GOT3 (cell line): ENCODE measurements at places on chromosomes 6 and 20.

GRCh38 chr6:47631269-47631772 lies 67.1 kb upstream of the ADGRF4 start:
- DNase-seq = no peak

DNA sequence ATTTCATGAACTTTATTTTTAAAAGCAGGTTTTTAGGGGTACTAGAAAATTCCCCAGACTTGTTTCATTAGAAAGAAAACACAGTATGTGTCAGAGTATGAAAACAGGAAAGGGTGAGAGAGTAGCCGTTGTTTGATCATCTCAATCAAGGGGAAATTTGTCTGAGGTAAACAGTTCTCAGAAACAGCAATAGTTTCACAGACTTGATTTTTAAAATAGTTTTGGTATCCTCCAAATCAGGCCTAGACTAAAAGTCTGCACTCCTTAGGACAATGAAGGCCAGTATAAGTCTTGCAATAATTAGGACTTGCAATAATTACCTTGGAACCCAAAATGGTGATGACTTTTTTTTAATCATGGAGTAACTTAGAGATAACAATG lies 176.6 kb upstream of the TAB2 start:
- no peak for DNase-seq

DNA sequence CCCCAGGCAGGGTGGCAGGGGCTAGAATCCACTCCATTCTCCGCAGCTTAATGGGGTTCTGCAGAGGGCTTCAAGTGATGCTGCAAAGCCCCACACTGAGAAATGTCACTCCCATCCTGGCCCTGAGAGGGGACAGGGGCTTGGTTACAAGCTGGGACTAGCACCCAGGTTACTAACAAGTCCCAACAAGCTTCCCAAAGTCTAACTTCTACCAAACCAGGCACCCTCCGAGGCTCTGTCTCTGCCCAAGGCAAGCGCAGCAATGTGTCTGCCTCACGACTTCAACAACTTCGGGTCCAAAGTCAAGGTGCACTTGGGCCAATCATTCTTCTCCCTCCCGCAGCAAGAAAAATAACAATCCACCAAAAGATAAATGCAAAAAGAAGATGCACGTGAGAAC lies 45.6 kb downstream of the NFATC2 start:
- no peak for DNase-seq

DNA sequence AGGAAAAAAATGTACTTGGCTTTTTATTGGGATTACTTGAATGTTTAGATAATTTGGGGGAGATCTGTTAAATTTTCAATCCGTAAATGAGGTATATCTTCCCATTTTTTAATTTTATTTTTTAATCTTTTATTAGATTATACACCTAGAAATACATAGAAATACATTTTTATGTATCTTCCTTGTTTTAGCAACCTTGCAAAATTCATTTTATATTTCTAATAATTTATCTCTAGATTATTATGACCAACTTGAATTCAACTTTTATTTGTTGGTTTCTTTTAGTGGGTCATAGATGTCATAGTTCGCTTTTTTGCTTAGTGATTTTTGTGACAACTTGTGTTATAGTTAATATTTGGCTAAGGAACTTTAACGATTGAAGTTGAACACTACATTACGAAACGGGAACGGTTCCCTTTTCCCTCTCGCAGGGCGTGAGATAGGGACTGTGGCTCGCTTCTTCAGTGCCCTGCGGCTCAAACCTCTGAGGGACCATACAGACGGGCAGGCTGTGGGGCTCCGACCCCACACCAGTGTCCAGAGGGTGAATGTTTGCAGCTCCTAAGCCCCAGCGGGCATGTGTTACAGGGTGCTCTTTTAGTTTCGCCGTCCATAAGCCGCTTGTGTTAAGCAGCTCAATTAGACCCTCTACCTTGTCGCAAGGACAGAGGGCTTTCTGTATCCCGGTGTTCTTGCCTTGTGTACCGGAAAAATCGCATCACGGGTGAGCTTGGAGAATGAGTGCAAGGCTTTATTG lies 53.8 kb downstream of the PRND start:
- DNase-seq = no peak

DNA sequence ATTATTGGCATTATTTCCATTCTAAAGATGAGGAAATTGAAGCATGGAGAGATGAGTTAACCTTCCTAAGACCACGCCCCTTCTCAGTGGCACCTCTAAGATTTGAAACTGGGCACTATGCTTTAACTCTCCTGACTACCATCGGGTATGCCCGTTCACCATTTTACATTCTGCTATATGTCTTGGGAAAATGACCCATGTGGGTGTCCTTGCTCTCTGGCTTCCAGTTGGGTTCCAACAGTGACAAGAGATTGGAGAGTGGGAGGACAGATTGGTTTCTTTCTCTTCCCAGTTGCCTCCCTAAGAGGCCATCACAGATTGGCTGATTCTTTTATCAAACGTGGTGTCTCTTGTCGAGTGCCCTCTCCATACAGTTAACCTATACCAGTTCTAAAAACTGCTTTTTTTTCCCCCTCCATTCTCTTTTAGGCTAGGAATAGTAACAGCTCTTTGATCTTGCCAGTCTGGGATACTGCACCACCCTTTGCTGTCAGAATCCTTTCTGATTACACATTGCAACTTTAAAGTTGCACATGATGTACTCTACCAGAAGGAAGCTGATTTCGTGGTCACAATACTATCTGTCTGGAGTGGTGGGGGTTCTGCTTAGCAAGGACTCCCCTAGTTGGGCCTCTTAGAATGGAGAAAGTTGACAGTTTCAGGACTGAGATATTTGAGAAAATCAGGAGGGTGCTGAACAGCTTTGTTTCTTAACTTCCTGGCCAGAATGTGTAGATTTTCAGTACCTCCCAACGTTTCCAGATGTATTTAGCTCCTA lies 88.0 kb upstream of the ELOVL5 start:
- DNase-seq = no peak

- no peak for DNase-seq
These were observed 9.9 kb downstream of the ECI2 start for GRCh38 chr6:4125500-4125899.

DNA sequence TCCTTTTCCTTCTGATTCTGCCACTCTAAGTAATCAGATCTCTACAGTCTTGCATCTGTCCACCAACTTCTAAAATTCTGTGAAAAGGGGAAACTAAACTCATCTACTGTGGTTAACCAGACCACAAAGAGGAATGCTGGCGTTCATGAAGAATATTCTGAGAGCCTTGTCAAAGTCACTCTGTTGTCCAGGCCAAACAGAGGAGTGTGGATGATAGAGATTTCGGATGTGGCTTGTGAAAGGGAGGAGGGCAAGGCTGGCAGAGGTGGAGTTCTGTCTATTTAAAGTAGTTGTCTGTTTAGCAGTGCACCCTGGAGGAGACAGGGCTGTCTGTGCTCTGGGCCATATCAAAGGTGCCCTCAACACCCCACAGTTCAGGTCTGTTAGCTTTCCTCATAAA lies 33.9 kb downstream of the CCN2 start:
- no peak for DNase-seq

- DNase-seq = no peak
These were observed 32.1 kb upstream of the TGM2 start for GRCh38 chr20:38197217-38197616.

DNA sequence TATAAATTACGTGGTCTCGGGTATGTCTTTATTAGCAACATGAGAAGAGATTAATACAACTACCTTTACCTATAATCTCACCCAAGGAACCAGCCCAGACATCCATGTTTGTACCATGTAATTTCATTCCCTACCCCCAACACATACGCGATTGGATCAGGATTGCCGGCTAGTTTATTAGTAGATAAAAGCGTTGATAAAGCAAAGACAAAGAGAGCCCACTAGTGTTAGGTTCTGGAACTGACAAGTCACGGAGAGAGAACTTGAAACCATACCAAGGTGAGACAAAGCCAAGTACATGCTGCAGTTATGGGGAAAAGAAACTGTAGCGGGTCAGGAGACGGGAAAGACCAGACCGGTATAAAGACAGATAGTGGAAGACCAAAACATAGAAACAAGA lies 37.4 kb upstream of the FAM135A start:
- no peak for DNase-seq

DNA sequence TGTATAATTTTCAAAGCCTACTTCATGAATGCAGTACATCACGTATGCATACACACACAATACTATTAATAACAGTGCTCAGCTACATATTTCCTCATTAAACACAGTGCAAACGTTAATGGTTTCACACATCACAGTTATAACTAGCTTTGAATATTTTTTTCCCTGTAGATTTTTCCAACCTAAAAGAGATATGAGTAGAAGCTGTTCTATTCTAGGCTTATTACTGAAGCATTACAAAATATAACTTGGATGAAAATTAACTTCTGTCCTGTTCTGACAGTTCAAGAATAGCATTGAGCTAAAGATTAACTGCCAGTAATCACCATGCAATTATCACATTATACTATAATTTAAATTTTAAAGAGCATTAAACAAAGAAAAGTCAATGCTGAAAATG lies 6.2 kb downstream of the LMBRD1 start:
- DNase-seq = no peak

- no peak for DNase-seq
These were observed 8.8 kb downstream of the GNL1 start for GRCh38 chr6:30547454-30547853.

DNA sequence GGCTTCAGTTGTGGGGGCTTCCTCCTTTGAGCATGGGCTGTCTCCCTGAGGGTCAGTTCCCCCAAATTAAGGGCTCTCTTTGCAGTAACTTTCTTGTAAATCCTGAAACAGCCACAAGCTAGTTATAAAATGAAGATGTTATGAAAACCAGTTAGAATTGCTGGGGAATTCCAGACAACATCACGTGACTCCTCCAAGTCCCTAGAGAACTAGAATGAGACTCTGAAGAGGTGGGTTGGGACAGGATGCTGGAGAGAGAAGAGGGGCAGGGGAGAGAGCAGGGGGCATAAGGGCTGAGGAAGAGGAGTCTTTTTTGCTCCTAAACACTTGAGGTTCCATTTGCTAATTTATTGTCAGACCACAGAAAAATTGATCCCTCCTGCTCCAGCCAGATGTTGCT lies 380.3 kb downstream of the DHX35 start:
- no peak for DNase-seq

DNA sequence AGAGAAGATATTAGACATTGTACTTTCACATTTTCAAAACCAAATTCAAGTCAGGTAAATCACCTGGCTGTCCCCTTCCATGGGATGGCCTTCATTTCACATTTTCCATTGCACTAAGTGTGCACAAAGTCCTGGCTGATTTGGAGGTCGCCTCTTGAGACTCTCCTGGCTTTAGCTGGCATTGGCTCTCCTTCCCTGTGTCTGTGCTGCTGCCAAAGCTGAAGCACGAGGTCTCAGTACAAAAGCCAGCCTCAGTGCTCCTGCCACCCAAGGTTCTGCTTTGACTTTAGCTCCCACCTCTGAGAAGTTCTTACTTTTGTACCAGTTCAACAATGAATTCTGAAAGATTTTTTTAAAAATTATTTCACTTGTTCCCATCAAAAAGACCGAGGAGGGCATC lies 289.2 kb upstream of the CNR1 start:
- no peak for DNase-seq

DNA sequence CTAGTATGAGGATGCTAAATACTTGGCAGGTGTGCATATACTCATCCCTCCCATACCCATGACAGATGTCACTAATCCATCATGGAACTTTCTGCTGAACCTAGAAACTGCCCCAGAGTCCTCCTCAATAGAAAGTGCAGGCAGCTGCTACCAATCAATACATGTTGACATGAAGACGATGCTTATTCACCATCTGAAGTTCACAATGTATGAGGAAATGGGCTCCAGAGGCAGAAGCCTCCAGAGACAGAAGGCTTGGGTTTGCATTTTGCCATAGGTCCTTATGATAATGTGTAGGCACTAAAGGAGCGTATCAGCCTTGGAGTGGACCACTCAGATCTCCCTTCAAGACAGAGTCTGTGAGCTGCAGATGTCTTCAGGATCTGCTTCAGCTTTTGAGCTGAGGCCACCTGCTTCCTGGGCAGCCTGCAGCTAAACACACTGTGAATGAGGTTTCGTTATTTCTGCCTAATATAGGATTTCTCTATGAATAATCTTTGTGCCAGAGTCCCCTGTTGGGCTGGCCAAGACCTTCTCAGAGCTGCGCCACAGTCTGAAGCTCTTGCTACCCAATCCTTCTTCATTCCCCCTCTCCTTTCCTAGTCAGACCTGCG lies 7.5 kb upstream of the KIAA1755 start:
- no peak for DNase-seq

DNA sequence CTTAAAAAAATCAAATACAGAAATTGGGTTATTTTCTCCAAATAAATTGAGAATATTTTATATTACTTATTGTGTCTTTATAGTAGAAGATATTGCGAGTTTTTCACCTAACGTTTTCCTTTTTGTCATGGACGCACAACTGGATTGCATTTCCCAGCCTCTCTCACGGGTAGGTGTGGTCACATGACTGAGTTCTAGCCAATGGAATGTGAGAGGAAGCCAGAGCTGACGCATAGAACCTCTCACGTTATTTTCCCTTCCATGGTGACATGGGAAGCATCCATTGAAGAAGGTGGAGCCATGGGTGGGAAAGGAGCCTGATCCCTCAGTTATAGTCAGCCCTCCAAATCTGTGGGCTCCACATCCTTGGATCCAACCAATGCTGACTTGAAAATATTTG lies 155.9 kb upstream of the UST start:
- DNase-seq = no peak

DNA sequence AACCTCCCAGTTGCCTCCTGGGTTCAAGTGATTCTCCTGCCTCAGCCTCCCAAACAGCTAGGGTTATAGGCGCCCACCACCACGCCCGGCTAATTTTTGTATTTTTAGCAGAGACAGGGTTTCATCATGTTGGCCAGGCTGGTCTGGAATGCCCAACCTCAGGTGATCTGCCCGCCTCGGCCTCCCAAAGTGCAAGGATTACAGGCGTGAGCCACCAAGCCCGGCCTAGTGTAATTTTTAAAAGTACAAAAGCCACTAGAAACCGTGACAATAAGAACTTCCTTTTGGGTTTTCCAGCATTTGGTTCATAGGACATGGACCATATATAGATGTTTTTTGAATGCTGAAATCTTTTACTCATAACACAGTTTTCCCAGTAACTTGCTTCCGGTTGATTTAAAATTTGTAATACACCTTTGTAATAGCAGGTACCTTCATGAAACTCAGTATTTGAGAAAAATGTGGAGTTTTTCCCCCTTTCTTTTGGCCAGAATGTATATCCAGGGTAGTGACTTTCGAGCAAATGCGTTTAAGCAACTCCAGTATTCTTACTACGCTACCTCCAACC lies 467 bp downstream of the PXT1 start:
- DNase-seq = no peak

DNA sequence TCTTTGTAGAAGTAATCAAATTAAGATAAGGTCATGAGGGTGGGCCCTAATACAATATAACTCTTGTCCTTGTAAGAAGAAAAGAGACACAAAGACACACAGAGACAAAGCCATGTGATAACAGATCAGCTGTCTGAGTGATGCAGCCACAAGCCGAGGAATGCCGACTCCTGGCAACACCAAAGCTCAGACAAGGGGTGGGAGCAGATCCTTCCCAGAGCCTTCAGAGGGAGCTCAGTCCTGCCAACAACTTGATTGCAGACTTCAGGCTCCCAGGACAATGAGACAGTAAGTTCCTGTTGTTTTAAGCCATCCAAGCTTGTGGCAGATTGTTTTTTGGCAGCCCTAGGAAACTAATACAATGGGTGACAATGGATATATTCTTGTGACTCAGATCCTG lies 325.0 kb upstream of the AGPAT4 start:
- no peak for DNase-seq
